T-cell (primary cell): ENCODE measurements at places on chromosomes 7 and 10.

GRCh38 chr10:91162050-91162494, 58.4 kb upstream of the PCGF5 start:
- H3K4me3 ChIP-seq = peak overlapping the region; percentile 84
- peaks cover 16% of the 10 kb centered on the region for H3K4me1 ChIP-seq
- no peaks in the 10 kb centered on the region for H3K36me3 ChIP-seq
- H3K27me3 ChIP-seq = no peaks in the 10 kb centered on the region
- H3K27ac ChIP-seq = peak overlapping the region; percentile 84
- no peak for DNase-seq

DNA sequence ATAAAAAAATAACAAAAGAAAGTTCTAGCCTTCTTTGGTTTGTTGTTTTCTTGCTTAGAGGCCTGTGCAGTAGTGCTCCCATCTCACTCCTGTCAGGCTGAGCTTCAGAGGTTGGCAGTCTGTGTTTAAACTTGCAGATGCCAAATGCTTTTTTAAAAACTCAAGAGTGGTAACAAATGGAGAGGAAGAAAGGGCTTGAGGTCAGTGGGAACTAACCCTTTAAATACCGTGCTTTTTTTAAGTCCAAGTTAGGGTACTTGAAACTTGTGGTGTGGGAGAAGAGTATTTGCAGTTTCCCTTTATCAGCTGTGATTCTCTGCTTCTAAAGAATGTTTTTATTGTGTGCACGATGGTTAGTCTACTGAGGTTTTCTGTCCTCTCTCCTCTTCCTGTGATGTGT, 29.4 kb downstream of the ZRANB1 start:
- H3K36me3 ChIP-seq = peaks cover 10% of the 10 kb centered on the region
- no peak overlapping the region for H3K4me3 ChIP-seq
- H3K27me3 ChIP-seq = no peaks in the 10 kb centered on the region
- H3K4me1 ChIP-seq = peaks cover 5% of the 10 kb centered on the region
- no peak for DNase-seq

GRCh38 chr10:91410638-91411371, 661 bp downstream of the HECTD2 start:
- no peaks in the 10 kb centered on the region for H3K27me3 ChIP-seq
- H3K36me3 ChIP-seq = no peaks in the 10 kb centered on the region
- H3K27ac ChIP-seq = peak overlapping the region; percentile 6
- H3K4me1 ChIP-seq = peaks cover 10% of the 10 kb centered on the region

DNA sequence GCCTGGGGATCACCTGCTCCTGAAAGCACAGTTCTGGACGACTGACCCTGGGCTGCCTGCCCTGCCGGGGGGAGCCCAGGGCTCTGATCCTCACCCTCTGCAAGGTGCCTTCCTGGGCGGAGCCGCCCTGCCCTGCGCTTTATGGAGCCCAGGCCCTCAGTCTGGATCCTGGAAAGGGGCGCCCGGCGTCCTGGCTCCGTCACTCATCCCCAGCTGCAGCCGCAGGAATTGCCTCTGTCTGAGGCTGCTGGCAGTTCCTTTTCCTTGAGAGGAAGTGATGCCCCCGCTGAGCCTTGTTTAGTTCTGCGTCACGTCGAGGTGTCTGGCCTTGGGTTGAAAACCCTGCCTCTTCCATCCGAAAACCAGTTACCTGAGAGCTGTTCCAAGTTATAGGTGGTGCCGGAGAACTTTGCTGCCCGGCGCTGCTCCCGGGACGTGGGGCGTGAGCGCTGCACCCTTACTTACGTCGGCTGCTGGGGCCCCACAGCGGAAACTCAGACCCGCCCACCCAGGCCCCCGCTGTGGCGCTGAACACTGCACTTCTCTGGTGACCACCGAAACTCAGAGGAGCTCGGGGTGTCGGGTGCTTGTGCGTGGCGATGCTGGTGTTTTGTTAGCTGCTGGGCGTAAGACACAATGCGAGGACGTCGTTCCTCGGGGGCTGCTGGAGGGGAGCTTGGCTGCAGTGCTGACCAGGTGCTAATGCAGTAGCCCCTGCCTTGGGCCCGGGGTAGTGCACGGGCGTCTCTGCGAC, 5.4 kb downstream of the MAFK start:
- no peaks in the 10 kb centered on the region for H3K27me3 ChIP-seq
- H3K4me3 ChIP-seq = no peak overlapping the region
- H3K4me1 ChIP-seq = peaks cover 49% of the 10 kb centered on the region
